ENCODE measurements at places on chromosomes 6 and 20.
A peak's percentile ranks its signal among the peaks of the same experiment; 100 is the strongest.

GRCh38 chr6:119226089-119226488 lies 123.5 kb downstream of the MAN1A1 start:
- DNase-seq, result no peak

DNA sequence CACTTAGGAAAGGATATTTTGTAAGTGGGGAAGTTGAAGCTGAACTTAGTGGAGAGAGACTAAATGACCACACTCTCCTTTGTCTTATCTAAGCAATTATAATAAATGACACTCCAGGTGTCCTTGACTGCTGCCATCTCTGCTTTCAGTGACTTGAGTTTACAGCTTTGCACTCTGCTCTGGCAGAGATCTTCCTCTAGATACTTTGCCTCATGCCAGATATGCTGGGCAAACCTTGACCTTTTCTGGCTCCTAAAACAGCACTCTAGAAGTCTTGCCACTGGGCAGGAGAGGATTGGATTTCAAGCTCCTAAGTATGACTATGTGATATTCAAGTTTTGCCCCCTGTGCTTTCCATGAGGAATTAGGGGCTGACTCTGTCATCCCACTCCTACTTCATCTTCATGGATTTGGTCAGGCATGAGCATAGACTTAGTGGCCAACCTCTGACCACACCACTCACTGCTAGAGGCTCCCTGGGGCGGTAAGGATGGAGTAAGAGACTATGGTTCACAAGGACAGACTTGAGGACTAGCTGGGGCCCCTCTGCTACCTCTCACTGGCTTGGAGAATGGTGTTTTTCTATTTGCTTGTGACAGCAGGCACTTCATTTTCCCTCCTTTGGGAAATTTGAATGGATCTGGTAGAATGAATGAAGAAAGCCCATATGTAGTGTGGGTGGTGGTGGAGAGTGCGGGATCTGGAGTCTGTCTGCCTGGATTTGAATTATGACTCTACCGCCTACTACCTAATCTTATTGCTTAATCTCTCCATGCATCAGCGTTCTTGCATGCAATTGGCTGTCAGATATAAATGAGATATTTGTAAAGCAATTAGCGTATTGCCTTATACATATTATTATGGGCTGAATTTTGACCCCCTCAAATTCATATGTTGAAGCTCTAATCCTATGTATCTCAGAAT lies 191.4 kb downstream of the REV3L start:
- DNase-seq, result no peak

DNA sequence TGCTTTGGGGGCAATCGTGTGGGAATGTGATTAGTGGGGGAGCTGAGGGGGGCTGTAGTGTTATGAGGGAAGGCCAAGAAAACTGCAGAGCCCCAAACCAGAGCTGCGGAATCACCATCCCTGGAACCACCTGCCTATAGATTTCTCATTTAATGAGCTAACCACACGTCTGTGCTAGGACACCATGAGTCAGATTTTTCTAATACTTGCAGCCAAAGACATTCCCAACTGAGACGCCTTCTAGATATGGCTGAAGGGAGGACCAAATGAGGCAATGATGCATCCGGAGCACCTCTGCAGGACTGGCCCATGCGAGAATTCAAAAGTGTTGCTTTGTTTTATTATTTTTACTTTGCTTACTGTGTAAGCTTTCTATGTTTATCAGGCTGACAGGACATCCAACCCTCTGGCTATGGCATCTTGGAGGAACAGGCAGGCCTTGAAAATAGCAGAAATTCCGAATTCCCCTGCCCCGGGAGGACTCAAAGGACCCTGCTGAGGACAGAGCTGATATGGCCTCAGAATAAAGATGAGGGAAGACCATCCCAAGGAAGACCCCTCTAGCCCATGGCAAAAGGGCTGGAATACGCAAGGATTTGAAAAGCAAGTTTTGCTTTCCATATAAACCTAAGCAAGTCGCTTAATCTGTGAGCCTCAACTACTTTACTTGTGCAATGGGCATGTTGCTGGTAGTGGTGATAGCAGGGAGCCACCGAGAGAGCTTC lies 3.1 kb upstream of the PTGIS start:
- no peak for DNase-seq

- no peak for DNase-seq
Observed at GRCh38 chr6:38065734-38066305, 246.3 kb downstream of the ZFAND3 start.

GRCh38 chr6:136134268-136134667 lies 115.8 kb downstream of the MTFR2 start:
- DNase-seq, result no peak

DNA sequence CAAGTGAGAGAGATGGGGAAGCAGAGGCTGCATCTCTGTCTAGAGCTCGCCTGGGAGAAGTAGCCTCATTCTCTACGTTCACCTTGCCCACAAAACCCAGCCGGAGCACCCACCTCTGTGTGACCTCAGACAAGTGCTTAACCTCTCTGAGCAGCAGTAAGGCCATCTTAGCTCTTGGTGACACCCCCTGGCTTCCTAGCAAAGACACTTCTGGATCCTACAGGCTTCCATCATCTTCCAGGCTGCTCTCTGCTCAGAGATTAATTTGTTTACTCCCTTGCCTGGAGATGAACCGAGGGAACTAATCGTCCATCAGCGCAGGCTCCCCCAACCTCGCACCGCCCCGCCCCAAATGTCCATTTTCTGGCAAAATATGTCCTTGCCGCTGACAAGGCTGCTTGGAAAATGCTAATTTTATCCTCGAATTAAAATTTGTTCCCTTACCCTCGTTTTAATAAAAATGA lies 24.0 kb upstream of the CTNNBL1 start:
- DNase-seq, result no peak

DNA sequence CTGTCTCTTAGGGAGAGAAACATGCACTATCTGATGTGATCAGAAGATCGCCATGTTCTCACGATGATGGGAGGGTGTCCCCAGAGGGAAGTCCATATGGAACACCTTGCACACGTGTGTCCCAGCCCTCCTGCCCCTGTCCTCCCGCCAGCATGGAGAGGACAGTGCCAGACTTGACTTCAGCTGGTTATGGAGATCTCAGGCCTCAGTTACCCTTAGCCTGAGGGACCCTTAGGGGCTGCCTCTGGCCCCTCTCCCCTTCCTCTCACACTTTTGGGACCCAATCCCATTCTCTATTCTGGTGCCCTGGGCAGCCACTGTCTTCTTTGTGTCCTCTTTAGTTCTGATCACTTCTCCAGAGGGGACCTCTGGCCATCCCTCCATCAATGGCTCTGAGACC lies 1.6 kb downstream of the TREML4 start:
- no peak for DNase-seq

DNA sequence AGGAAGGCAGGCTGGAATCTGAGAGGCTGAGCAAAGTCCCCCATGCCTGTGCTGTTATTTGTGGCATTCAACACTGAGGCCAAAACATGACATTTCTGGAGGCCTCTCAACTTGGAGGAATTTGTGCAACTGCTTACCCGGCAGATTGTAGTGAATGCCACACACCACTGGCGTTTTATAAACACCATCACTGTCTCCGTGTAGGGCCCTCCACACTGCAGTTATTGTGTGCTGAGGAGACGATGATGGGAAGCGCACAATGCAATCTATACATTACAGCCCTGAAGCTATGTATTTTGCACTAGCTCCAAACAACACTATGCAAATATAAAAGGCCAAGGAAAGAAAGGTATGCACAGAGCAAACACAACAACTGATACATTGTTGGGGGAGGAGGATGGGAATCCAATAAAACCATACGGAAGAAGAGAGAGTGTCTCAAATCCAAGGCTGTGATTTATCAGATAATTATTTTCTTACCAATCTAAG lies 106.5 kb downstream of the SMLR1 start:
- DNase-seq, result no peak

GRCh38 chr6:56404599-56404998 lies 157.2 kb upstream of the COL21A1 start:
- DNase-seq, result no peak

- DNase-seq, result no peak
Observed at GRCh38 chr20:57501461-57502335, 23.2 kb downstream of the CTCFL start.

DNA sequence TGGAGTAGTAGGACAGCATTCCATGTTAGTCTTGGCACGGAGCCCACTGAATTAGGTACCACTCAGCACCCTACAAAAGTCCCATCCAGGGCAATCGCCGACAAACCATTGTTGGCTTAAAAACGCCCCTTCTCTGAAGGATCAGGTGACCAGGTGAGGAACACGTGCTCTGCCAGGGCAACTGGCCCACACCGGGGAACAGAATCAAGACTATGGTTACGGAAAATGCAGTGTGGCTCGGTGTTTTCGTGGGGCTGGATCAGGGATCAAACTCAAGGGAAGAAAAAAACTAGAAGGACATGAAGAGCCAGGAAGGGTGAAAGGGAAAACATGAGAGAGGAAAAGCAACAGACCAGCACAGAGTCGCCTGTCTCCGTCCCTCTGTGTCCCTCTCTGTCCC lies 177.8 kb upstream of the ARID1B start:
- no peak for DNase-seq

DNA sequence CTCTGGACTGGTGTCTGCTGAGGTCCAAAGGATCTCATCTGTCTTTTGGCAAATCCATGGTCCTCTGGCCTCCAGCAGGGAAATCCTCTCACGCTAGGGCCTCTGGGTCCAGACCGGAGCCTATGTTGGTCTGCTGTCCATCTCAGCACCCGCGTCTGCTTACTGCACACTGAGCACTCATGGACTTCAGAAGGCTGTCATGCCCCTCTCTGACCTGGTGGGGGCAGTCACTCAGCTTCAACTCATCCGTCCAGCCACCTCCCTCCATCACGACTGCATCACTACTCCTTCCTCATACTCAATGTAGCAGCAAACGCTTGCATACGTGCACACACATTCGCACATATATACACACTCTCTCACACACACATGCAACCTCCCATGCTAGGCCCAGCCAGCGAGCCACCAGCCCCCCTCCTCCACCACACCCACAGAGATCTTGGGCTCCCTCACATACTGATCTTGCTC lies 33.3 kb downstream of the GABRR2 start:
- peak; percentile 12 for DNase-seq

DNA sequence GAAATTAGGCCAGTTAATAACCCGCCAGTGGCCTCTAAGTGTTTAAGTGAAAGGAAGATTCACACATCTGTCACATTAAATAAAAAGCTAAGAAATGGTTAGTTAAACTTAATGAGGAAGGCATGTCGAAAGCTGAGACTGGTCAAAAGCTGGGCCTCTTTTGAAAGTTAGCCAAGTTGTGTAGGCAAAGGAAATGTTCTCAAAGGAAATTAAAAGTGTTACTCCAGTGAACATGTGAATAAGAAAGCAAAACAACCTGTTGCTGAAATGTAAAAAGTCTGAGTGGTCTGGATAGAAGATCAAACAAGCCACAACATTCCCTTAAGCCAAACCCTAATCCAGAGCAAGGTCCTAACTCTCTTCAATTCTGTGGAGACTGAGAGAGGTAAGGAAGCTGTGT lies 10.9 kb upstream of the MTRF1L start:
- no peak for DNase-seq

DNA sequence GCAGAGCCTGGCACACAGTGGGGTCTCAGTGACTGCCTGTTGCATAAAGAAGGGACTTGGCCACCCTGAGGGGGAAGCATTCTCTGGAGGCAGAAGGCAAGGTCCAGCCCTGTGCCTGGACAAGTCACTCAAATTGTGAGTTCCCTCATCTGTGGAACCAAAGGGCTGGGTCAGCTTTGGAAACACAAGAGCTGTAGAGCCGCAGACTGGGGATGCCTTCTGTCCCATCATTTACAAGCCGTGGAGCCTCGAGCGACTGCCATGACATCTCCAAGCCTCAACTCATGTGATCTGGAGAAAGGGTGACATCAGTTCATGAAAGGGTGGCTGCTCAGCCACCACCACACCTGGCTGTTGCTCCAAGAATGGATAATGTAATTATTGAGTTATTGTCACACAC lies 20.4 kb upstream of the SIRPD start:
- no peak for DNase-seq

DNA sequence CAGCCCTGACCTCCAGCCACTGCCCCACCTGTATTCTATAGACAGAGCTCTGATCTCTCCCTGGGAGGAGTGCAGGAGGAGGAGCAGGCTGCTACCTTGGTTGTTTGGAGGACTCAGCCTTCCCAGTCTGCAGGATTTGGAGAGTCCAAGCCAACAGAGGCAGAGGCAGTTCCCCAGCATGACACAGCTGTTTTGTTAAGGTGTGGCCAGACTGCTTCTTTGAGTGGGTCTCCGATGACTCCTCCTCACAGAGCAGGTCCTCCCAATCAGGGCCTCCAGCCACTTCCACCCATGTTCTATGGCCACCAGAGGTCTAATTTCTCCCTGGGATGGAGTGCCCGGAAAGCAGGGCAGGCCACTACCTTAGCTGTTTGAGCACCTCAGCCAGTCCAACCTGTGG lies 203.5 kb downstream of the HACE1 start:
- no peak for DNase-seq

GRCh38 chr6:93235775-93236174 lies 183.6 kb downstream of the EPHA7 start:
- DNase-seq, result no peak

DNA sequence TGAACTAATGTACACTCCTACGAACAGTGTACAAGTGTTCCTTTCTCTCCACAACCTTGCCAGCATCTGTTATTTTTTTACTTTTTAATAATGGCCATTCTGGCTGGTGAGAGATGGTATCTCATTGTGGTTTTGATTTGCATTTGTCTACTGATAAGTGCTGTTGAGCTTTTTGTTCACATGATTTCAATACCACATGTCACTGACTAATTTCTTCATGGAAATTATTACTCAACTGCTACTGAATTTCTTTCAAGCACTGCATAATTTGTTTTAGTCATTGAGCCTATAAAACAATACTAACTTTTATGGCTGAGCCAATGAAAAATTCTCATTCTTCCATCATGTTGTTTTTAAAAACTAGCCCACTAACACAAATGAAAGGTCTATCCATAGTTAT lies 115.4 kb downstream of the FRK start:
- no peak for DNase-seq

DNA sequence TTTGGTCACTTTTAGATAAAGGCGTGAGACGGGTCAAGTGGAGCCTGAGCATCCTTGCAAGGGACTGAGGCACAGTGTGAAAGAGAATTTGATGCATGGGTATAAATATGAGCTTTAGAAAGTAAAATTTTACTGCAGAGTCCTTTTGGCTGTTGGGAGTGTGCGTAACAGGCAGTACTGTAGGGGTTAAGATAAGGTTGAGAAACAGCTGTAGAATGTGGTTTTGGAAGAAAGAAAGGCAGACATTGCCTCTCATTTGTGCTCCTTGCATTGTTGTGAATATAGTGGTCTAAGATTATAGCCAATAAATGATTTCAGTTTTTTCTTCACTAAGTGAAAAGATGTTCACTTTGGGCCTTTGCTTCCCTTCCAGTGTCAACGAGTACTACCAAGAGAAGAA lies 73.0 kb downstream of the RREB1 start:
- DNase-seq, result no peak

DNA sequence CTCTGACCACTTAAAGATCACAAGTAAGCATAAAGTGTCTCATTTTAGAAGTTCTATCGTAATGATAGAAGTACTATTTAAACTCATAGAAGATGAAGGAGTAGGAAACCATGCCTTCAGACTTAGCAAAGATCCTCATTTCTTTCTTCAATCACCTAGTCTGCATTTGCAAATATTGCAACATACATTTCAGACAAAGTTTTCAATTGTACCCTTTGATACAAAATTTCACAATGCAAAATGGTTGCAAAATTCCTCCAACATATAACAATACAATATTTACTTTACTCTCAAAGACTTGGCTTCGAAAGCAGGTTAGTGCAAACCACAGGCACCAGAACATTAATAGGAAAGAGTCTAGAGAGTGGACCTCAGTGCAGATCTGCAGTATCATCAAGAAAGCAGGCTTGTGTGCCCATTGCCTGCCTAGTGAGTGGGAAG lies 16.1 kb upstream of the ROS1 start:
- DNase-seq, result peak; percentile 56

GRCh38 chr6:109059571-109060021 lies 35.0 kb downstream of the SESN1 start:
- no peak for DNase-seq

All from fibroblast of the conjunctiva (primary cell).